ENCODE measurements at places on chromosomes 16 and 17. TPM values are rescaled to one million over a fixed set of nuclear protein-coding genes. Genes with fewer than 3 reads are reported as not detected.

DNA sequence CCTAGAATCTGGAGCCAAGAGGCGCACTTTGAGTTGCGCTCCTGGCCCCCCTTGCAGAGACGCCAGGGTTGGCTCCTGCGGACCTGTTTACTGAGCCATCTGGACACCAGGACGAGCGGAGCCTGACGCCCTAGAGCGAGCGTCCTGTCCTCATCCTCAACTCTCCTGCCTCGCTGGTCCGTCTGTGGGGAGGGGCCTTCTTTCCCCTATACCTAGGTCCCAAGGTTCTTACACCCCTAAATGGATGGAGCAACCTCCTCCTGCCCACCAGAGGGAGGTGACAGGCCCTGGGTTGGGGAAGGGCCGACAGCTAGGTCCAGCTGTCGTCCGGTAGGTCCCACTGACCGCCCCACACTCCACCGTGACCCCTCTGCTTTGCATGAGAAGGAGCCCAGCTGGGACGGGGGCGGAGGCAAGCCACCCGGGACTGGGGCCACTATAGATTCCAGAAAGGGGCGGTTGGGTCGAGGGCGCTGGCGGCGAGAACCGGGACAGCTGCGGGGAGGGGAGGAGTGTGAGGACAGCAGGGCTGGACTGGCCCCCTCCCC, 3.1 kb upstream of the LHX1 start:
- no peaks in the 10 kb centered on the region for H3K36me3 ChIP-seq
- peaks cover 58% of the 10 kb centered on the region for H3K4me1 ChIP-seq
- no peak overlapping the region for H3K27ac ChIP-seq
- DNase-seq: no peak

Gene TAT
- not detected for total RNA-seq

DNA sequence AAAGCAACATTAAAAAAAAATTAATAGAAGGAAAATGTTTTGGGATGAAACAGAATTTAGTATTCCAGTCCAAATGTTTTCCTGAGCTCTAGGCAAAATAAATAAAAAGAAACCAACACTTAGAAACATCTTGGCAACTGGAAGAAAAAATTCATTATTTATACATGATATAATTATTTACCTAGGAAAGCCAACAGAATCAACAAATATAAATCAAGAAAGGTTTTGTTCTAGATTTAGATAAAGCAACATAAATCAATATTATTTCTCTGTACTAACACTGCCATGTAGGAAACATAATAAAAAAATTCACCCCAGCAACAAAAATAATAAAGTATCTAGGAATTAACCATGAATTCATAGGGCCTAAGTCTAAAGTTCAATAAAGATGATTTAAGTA, 167.4 kb downstream of the MYO1D start:
- H3K27ac ChIP-seq: no peak overlapping the region
- H3K36me3 ChIP-seq: peaks cover 11% of the 10 kb centered on the region
- H3K4me3 ChIP-seq: no peak overlapping the region
- H3K27me3 ChIP-seq: no peaks in the 10 kb centered on the region
- no peaks in the 10 kb centered on the region for H3K4me1 ChIP-seq
- DNase-seq: no peak

Gene MYH2
- total RNA-seq: not detected

DNA sequence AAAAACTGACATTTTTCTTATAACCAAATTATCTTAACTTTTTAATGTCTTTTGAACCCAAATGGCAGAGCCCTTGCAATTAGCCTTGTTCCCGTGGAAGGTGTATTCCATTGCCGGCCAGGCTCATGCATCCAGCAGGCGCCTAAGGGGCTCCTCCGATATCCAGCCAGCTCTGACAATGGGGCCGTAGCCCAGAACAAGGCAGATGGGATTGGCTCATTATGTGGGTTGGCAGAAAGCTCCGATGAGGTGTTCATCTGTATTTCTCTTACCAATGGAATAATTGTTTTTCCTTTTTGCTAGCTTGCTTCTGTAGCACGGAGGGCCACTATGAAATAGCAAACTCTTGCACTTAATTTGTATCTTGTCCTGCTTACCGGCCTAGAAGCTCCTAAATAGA, 208.2 kb upstream of the CHMP6 start:
- no peak overlapping the region for H3K27ac ChIP-seq
- no peak overlapping the region for H3K4me3 ChIP-seq
- no peaks in the 10 kb centered on the region for H3K36me3 ChIP-seq
- no peaks in the 10 kb centered on the region for H3K27me3 ChIP-seq
- no peaks in the 10 kb centered on the region for H3K4me1 ChIP-seq
- DNase-seq: no peak

DNA sequence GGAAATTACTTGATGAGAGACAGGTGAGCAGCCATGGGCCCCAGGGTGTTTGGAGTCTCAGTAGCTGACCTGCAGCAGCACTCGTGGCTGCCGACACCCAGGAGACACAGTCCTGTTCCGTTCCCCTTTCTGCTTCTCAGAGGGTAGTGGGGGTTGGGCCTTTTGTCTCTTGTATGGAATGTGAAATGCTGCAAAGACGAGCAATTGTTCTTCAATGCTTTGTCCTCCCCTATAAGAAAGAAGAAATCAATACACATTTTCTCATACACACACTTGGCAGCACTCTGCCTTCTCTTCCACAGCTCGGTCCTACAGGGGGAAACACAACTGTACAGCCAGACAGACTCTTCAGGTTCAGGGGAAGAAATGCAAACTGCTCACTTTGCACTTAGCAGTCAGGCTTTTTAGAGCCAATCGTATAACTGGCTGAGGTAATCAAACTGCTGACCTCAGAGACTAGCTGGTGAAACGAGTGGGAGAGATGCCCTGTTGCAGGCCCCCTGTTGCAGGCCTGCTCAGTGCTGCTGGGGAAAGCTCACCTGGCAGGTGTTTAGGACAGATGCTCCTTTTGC, 96.7 kb downstream of the AATF start:
- H3K27me3 ChIP-seq: no peaks in the 10 kb centered on the region
- H3K4me3 ChIP-seq: no peak overlapping the region
- no peaks in the 10 kb centered on the region for H3K36me3 ChIP-seq
- no peak overlapping the region for H3K27ac ChIP-seq
- no peak for DNase-seq

DNA sequence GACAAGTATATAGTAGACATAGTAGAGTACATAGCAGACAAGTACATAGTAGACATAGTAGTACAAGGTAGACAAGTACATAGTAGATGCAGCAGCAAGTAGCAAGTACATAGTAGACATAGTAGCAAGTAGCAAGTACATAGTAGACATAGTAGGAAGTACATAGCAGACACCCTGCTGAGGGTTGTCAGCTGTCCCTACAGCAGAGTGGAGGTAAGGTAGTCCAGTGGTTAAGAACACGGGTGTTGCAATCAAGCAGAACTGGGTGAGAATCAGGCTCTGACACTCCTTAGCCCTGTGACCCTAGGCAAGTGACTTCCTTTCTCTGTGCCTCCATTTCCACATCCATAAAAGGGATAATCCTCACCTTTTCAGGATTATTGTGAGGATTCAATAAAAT, 94.7 kb downstream of the NOG start:
- H3K4me3 ChIP-seq: no peak overlapping the region
- DNase-seq: no peak
- no peaks in the 10 kb centered on the region for H3K27me3 ChIP-seq
- no peaks in the 10 kb centered on the region for H3K4me1 ChIP-seq
- no peaks in the 10 kb centered on the region for H3K36me3 ChIP-seq
- H3K27ac ChIP-seq: no peak overlapping the region

- no peaks in the 10 kb centered on the region for H3K27me3 ChIP-seq
- DNase-seq: no peak
- no peak overlapping the region for H3K27ac ChIP-seq
These were observed 8.0 kb upstream of the MYL4 start for GRCh38 chr17:47201166-47201565.

All from tibial nerve (tissue), 4 donors.